ENCODE measurements at places on chromosomes 16 and 17. TPM values are rescaled to one million over a fixed set of nuclear protein-coding genes. Genes with fewer than 3 reads are reported as not detected.
A peak's percentile ranks its signal among the peaks of the same experiment; 100 is the strongest.

DNA sequence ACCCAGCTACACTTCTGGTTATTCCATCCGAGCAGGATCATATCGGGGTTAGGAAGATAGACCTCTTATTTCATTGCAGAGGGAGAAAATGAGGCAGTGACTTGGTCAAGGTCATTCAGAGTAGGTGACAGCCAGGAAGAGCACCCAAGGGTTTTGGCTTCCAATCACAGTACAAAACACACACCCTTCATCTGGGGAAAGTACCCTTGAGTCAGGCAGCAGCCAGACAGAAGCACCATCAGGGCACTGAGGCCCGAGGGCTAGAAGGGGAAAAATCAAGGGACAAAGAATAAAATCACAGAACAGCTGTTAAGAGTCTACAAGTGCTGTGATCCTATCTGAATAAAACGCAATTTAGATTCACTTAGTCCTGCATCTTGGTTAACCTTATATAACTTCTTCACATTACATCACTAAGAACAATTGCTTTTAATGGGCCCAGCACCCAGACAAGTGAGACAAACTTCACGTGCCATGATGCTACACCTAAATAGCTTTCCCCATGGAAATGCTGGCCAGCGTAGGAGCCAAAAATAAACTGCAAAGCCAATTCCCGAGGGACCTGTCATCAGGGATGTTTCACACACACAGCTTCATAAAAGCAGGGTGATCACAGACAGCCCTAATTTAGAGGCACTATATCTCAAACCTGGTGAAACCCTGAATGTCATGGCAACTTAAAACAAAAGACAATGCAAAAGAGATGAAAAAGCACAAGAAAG lies 4.9 kb downstream of the UBE2O start:
- H3K4me3 ChIP-seq = no peak overlapping the region
- H3K36me3 ChIP-seq = no peaks in the 10 kb centered on the region

GRCh38 chr17:67400193-67400592 lies 23.1 kb downstream of the PITPNC1 start:
- H3K27ac ChIP-seq = no peak overlapping the region
- H3K36me3 ChIP-seq = no peaks in the 10 kb centered on the region
- H3K4me3 ChIP-seq = no peak overlapping the region

DNA sequence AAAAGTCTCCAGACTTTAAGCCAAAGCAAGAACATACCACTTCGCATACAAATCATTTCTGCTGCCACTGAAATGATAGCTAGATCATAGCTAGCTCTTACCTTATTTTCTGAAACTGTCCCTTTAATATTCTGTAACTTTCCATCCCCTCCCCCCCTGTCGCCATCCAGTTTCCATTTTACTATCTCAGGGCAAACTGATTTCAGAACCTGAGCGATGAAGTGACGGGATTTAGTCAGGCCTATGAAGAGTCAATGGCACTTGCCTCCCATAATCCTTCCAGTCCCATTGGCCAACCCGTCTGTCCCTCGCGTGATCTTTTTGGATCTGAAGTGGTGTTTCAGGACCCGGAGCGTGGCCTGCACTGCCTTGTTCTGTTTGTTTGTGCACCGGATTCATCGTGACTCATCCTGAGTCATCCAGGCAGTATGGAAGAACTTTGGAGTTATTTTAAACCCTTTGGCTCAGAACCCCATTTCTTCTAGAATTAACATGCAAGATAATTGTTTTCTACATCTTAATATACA lies 199.8 kb upstream of the CHMP6 start:
- peaks cover 36% of the 10 kb centered on the region for H3K4me1 ChIP-seq
- no peak overlapping the region for H3K4me3 ChIP-seq
- peaks cover 37% of the 10 kb centered on the region for H3K36me3 ChIP-seq
- peak; percentile 85 for DNase-seq
- peak overlapping the region; percentile 2 for H3K27ac ChIP-seq
- no peaks in the 10 kb centered on the region for H3K27me3 ChIP-seq

DNA sequence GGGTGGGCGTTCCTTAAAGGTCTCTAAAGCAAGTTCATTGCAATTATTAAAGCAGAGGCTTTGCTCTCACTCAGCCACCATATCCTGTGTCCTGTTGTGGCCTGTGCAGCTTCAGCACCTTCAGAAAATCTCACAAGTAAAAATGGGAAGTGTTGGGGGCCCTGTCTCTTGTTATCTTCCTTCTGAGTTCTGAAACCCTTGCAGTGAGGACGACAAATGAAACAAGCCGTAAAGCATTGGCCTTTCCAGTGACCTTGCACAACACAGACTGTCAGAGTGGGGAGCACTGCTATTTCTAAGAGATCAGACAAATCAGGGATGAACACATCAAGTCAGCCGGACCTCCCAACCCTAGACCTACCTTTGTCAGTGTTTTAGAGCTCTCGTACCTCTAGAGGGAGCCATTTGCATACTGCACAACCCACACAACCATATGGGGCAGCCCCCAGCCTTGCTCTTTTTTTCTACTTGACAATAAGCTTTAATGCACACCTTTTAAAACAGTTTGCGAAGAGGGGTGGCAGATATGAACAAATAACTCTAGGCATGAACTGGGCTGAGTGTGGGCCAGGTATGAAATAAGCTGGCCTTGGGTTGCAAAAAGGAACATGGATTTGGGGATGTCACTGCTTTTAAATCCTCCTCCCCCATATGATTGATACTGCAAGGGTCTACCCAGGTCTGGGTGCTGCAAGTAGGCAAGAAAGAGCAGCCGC lies 89.8 kb downstream of the KATNIP start:
- DNase-seq = peak; percentile 58
- no peaks in the 10 kb centered on the region for H3K4me1 ChIP-seq
- no peak overlapping the region for H3K4me3 ChIP-seq
- no peaks in the 10 kb centered on the region for H3K27me3 ChIP-seq
- H3K36me3 ChIP-seq = no peaks in the 10 kb centered on the region
- no peak overlapping the region for H3K27ac ChIP-seq

- no peaks in the 10 kb centered on the region for H3K4me1 ChIP-seq
- no peak overlapping the region for H3K4me3 ChIP-seq
- H3K27me3 ChIP-seq = no peaks in the 10 kb centered on the region
Measured at GRCh38 chr16:49027420-49027819, 254.2 kb downstream of the CBLN1 start.

SNAI3 gene
- 0.09 TPM for total RNA-seq

KRTAP4-1 gene
- not detected for total RNA-seq

Data from HepG2 (cell line).